ENCODE measurements at places on chromosomes 1 and 21. TPM values are rescaled to one million over a fixed set of nuclear protein-coding genes. Genes with fewer than 3 reads are reported as not detected.
A peak's percentile ranks its signal among the peaks of the same experiment; 100 is the strongest.

Gene FLG
- polyA plus RNA-seq, result not detected

Gene SH2D5
- polyA plus RNA-seq, result 1.4 TPM

Gene CLIC6
- polyA plus RNA-seq, result not detected

GRCh38 chr21:32599526-32599925, 12.7 kb downstream of the CFAP298 start:
- peaks cover 21% of the 10 kb centered on the region for H3K36me3 ChIP-seq
- H3K4me1 ChIP-seq, result no peaks in the 10 kb centered on the region
- H3K27me3 ChIP-seq, result no peaks in the 10 kb centered on the region
- no peak overlapping the region for H3K27ac ChIP-seq
- no peak for DNase-seq
- H3K4me3 ChIP-seq, result no peak overlapping the region

DNA sequence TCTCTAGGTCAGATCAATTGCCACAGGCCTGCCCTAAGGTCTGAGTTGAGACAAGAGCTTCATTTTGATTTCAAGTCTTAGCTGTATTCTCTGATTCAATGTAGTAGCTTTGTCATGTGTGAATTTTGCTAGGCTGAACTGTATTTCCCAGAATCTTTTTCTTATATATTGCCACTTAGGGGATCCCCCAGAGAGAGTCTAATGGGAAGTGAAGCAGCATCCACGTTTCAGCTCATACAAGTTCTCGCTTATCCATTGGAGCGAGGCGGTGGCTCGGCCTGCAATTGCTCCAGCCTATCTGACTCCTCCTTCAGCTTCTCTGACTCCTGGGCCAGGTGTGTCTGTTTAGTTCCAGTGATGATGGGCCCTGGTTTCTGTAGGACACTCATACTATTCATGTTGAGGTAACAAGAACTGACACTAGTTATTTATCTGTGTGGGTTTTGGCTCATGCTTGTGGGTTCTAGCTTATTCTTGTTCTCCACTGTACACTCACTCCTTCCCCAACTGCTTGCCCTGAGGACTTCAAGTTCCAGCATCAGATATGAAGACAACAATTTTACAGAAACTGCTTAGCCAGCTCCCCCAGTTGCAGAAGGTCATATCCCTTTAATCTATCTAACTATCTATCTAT, 48.2 kb downstream of the TBX19 start:
- DNase-seq, result no peak
- H3K36me3 ChIP-seq, result no peaks in the 10 kb centered on the region
- no peaks in the 10 kb centered on the region for H3K4me1 ChIP-seq
- no peaks in the 10 kb centered on the region for H3K27me3 ChIP-seq

GRCh38 chr1:236733653-236734052, 47.4 kb downstream of the ACTN2 start:
- no peak overlapping the region for H3K4me3 ChIP-seq
- H3K27me3 ChIP-seq, result no peaks in the 10 kb centered on the region

DNA sequence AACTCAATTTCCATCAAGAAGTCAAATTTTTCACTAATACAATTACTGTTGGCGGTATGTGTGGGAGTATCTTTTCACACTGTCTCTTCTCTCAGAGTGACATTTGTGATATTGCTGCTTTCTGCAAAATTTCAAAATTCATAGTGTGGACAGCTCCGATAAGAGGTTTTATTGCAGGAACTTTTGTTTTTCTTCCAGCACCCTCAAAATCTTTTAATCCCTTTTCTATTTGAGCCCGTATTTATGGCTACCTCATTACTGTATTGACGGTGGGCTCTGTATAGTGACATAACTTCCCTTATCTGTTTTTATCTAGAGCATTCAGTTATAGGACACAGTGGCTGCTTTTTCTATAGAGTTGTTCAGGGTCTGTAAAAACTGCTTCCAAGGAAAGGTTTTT, 794.4 kb upstream of the TMPRSS15 start:
- H3K36me3 ChIP-seq, result no peaks in the 10 kb centered on the region
- no peak for DNase-seq
- no peak overlapping the region for H3K4me3 ChIP-seq

- H3K27ac ChIP-seq, result no peak overlapping the region
- no peaks in the 10 kb centered on the region for H3K27me3 ChIP-seq
- no peak for DNase-seq
- H3K4me3 ChIP-seq, result no peak overlapping the region
Measured at GRCh38 chr1:183638649-183639387, 3.2 kb upstream of the ARPC5 start.

GRCh38 chr1:186626356-186626932, 53.8 kb downstream of the PTGS2 start:
- H3K4me1 ChIP-seq, result peaks cover 7% of the 10 kb centered on the region
- no peaks in the 10 kb centered on the region for H3K36me3 ChIP-seq
- no peaks in the 10 kb centered on the region for H3K27me3 ChIP-seq
- H3K4me3 ChIP-seq, result no peak overlapping the region
- DNase-seq, result peak; percentile 53

DNA sequence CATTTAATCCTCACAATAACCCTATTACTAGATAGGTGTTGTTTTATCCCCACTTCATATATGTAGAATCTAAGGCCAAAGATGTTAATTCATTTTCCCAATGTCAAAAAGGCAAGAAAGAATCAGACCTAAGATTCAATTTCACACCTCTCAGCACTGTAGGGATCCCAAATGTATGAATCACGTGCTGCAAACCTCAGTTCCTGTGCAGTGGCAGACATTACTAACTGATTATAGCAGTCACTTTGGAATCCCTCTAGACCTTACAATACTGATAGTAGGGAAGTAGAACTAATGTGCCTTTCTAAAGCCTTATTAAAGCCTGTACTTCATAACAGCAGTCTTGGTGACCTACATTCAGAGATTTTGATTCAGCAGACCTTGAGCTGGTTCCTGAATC, 2.3 kb downstream of the C1orf87 start:
- no peaks in the 10 kb centered on the region for H3K4me1 ChIP-seq
- H3K27ac ChIP-seq, result no peak overlapping the region
- H3K36me3 ChIP-seq, result no peaks in the 10 kb centered on the region
- no peak for DNase-seq
- peaks cover 52% of the 10 kb centered on the region for H3K27me3 ChIP-seq

GRCh38 chr1:19921310-19921709, 2.1 kb downstream of the PLA2G2E start:
- no peak overlapping the region for H3K4me3 ChIP-seq
- no peaks in the 10 kb centered on the region for H3K36me3 ChIP-seq
- no peak for DNase-seq
- no peaks in the 10 kb centered on the region for H3K4me1 ChIP-seq
- peaks cover 8% of the 10 kb centered on the region for H3K27me3 ChIP-seq
- no peak overlapping the region for H3K27ac ChIP-seq

DNA sequence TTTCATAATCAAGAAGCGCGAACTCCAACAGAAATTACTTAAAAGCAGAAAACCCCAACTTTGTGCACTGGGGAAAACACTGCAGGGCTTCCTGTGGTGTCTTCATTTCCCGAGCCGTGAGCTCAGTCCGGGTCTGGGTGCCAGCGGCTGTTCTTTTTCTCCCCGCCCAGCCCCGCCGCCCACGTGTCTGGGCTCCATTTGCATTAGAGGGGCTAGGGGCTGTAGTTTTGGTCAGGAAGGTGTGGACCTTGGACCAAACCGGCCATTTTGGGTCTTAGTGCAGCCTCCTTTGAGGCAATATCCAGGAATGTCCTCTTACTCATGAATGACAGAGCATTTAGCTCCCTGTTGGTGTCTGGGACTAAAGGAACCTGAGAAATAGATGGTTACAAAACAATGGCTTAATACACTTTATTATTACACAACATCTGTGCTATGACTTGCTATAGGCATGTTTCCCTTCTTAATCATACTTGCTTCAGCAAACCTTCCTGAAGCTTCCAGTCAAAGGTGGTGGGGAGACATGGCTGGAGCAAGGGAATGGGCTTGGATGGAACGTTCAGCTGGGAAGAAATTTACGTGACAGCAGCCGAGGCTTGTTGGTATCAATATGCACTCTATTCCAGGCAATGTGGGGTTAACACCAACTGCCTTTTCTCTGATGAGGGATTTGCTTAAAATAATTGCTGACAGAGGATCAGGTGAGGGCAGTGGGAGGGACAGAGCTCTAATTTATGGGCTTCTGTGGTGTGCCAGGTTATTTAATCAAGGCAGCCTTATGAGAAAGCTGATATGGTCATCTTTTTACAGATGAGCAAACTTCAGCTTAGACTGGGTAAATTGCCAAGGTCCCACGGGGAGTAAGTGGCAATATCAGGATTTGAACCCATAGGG, 1.1 kb downstream of the AGTRAP start:
- H3K27ac ChIP-seq, result no peak overlapping the region
- no peaks in the 10 kb centered on the region for H3K27me3 ChIP-seq
- peak overlapping the region; percentile 58 for H3K4me3 ChIP-seq
- H3K36me3 ChIP-seq, result no peaks in the 10 kb centered on the region
- peaks cover 7% of the 10 kb centered on the region for H3K4me1 ChIP-seq
- peak; percentile 86 for DNase-seq
